ENCODE measurements at places on chromosomes 7 and 10.

- no peak for DNase-seq
Measured at GRCh38 chr7:91344911-91345310, 80.7 kb downstream of the FZD1 start.

- no peak for DNase-seq
Measured at GRCh38 chr7:87370660-87371180, 25.3 kb downstream of the CROT start.

DNA sequence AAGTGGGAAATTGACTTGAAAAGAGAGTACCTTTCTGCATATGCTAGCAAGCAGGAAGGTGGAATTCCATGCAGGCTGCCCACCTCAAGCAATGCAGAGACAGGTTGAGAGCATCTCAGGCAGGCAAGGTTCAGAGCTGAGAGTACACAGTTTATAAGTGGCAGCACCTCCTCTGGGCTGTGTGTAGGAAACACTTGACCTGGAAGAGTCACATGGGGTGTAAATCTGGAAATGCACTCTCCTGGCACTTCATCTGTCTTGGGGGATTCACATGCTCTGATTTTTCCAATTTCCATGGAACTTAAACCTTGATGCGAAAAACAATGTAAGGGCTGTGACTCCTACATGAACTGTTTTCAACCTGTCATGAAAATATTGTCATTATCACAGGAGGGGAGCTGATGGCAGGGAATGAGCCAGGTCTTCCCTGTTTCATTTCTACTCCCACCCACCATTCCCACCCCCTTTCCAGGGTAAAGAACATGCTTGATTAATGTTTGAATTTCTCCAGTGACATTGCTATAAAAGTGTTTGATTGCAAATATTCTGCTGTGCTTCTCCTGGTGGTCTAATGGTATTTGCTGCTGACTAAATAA, 328.3 kb downstream of the BICC1 start:
- no peak for DNase-seq

DNA sequence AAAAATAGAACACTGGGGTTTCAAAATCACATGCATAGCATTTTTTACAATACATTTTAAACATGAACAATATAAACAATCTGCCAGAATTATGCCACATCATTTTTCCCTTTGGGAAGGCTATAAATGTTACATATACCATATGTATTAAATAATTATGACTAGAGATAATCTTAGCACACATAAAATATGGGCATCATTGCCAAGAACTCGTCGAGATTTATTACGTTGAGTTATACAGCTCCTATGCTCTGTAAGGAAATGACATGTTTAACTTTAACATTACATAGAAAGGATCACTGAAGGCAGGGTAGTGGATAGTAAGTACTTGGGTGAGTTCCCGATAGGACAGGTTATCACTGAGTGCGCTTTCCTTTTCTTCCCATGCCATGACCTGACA, 267.8 kb downstream of the PARD3 start:
- DNase-seq: no peak

DNA sequence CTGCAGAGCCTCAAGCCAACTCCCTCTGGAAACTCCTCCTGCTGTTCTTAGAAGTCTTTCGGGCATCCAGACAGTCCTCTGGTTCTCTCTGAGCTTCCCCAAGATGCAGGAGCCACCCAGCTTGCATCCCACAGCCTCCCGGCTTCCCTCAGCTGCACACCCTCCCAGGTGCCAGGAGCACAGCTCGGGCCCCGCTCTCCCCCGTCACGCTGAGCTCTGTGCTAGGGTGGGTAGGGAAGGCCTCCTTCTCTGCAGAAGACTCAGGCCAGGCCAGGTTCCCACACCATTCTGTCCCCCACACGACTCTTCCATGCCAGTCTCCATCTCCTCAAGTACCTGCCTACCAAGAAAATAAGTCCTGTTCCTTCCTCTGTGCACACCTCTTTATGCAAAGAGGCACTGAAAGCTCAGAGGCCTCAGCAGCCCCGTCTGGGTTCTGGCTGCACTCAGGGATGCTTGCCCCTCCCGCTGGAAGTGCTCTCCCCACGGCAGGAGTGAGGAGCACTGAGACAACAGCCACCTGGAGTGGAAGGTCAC, 537.1 kb downstream of the PTPRN2 start:
- DNase-seq: no peak

- no peak for DNase-seq
Measured at GRCh38 chr7:44308596-44309270, 16.7 kb downstream of the CAMK2B start.

DNA sequence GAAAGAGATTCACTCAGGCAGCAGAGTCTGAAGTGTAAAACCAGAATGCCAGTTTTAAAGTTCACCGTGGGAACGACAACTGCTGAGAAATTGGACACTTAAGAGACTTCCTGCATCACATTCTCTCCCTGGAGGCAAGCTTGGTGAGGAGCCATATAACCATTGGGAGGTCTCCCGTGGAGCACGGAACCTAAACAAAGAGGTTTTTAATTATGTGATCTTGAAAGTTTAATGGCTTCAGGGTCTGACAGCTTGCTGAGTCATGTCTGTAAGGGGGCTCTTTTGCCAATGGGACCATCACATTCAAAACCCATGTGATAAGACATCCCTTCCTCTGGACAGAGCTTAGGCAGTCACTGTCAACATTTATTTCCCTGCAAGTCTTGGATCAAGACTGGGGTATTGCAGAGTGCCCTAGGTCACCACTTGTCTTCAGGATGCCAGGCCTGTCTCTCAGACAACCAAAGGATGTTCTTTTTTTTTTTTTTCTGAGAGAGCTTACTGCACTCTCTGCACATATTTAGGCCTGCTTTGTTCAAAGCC, 674.4 kb downstream of the TYW1 start:
- no peak for DNase-seq

GRCh38 chr7:7202375-7202720, 20.0 kb downstream of the C1GALT1 start:
- DNase-seq: no peak

- DNase-seq: no peak
Measured at GRCh38 chr10:63286340-63286739, 153.2 kb downstream of the NRBF2 start.

DNA sequence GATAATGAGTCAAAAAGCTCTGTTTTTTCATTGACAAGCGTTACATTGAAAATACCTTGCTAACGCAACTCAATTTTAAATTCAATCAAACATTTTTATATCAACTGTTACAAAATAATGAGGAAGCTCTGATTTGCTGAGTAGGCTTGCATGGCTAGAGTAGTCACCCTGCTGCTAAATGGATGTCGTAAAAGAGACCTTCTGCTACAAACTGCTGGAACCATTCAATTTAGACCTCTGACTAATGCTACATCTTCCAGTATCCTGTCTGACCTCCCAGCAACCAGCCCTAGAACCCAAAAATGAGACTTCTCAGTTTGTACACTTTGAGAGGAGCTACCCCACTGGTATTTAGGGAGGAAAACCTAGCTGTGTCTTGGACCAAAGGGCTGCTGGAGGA, 84.0 kb upstream of the ELMO1 start:
- DNase-seq: no peak

Data from GM04503 (cell line).